Common myeloid progenitor, CD34-positive (primary cell): ENCODE measurements at places on chromosomes 6 and 20.

GRCh38 chr6:54719131-54719530 lies 127.4 kb upstream of the FAM83B start:
- DNase-seq, result no peak

DNA sequence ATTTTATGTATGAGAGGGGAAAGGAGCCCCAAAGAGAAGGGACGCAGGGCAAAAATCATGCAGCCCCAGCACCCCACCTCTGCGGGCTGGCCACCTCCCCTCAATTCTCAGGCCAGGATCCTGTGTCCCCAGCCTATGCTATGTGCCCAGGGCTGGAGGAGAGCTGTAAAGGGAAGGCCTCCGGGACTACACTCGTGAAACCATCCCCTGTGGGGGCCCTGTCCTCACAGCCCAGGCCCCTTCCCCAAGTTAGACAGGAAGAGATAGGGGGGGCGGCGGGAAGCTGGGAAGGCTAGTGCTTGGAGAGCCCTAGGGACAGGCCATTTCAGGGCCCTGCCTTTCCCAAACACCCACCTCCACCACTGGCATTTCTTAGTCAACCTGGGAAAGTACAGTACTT lies 1.4 kb upstream of the COL11A2 start:
- no peak for DNase-seq

DNA sequence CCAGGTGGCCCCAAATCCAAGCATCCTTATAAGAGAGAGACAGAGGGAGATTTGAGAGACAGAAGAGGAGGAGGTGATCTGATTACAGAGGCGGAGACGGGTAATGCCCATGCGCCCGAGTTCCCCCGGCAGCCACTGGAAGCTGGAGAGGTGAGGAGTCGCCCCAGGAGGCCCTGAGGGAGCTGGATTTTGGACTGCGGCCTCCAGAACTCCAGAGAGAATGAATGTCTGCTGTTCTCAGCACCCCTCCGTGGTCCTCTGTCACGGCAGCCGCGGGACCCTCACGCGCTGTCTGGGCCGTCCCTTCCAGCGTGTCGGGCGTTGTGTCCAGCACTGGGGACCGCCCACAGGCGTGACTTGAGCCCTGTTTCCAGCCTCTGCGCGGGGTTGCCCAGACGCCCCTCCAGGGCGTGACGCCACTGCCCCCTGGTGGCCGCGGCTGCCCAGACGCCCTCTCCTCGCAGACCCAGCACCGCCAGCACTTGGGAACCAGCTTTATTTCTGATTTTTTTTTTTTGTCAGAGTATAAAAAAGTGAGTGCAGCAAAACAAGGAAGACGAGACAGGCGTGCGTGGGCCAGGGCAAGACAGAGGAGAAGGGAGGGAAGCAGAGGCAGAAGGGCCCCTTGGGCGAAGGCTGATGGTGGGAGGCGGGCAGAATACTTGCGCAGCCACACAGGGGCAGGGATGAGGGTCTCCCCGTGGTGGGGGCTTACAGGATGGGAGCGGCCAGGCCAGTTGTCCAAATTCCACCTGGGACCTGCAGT lies 4.1 kb upstream of the ZNF512B start:
- DNase-seq, result peak; percentile 74

- DNase-seq, result peak; percentile 82
These were observed 33.7 kb downstream of the PTGIS start for GRCh38 chr20:49534255-49534712.

DNA sequence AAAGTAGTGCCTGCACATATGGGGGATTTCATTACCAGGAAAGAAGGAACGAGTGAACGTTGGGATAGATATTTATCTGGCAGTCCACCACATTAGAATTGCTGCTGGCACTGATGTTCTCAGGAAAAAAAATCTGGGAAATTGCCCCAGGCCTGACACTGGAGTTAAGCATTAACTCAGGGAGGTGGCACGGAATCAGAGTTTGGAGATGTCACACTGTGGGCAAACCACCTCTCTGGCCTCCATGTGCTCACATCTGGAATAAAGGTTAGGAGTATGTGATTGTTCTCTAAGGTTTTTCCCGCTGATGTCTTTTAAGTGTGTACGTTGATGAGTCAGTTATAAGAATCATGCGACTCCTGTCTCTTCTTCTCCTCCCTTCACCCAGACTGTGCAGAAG lies 7.9 kb downstream of the TGM3 start:
- no peak for DNase-seq

GRCh38 chr6:124738482-124738881 lies 223.8 kb upstream of the RNF217 start:
- DNase-seq, result no peak

DNA sequence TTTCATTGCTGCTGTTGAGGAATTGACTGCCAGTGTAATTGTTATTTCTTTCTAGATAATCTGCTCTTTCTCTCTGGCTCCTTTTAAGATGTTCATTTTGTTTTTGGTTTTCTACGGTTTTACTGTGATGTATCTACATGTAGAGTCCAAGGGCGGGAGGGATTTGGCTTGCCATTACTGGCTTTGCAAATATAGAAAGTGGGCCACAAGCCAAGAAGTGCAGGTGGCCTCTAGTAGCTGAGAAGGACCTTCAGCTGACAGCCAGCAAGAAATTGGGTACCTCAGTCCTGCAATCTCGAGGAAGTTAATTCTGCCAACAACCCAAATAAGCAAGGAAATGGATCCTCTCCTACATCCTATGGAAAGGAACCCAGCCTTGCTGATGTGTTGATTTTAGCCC lies 42.8 kb upstream of the GLP1R start:
- DNase-seq, result no peak

- DNase-seq, result no peak
These were observed 214.9 kb downstream of the LY86 start for GRCh38 chr6:6803180-6803977.

- no peak for DNase-seq
These were observed 118.6 kb downstream of the LAMP5 start for GRCh38 chr20:9632991-9633390.

- no peak for DNase-seq
These were observed 67.8 kb upstream of the HTR1E start for GRCh38 chr6:86869500-86869899.

DNA sequence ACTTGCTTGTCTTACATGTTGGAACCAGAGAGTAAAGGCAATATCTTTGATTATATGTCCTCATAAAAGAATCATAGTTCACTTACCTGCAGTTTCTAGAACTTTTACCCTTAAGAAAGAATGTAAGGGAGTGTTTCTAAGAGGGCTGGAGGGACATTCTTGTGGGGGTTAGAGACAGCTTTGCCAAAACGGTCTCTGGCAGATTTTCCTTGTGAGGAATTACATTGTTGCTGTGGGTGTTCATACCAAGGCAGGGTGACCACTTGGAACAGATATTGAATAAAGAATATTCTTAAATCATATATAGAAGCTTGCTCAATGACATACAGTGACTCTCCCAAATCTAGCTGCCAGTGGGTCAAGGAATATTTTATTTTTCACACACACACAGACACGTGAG lies 517.6 kb upstream of the SOX4 start:
- no peak for DNase-seq

- peak; percentile 35 for DNase-seq
These were observed 54.4 kb upstream of the SIRPG start for GRCh38 chr20:1711826-1712601.

DNA sequence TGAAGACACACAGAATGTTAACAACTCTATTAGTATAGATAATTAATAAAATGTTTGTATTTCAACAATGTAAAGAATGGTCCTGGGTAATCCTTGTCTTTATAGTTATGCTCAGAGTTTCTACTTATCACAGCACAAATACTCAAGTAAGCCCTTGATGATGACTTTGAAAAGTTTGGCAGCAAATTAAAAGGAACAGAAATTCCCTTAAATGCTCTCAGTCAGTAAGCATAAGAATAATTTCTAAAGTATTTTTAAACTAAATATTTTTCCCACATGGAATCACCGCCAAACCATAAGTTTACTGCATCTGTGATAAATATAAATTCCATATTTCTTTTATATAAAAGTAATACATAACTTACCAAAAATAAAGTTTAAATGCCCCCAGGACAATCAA lies 96.1 kb downstream of the COL12A1 start:
- DNase-seq, result no peak

- no peak for DNase-seq
These were observed 86.4 kb downstream of the TCP11 start for GRCh38 chr6:35054743-35055130.

DNA sequence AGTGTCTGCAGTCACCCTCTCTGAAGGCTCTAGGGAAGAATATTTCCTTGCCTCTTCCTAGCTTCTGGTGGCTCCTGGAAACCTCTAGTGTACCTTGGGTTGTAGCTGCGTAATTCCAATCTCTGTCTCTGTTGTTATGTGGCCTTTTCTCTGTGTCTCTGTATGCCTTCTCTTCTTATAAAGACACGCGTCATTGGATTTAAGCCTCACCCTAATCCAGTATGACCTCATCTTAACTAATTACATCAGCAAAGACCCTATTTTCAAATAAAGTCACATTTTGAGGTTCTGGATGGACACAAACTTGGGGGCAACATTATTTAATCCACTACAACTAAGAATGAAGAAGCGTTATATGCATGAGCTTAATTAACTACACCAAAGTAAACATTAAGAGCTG lies 111.4 kb upstream of the ZNF184 start:
- no peak for DNase-seq

DNA sequence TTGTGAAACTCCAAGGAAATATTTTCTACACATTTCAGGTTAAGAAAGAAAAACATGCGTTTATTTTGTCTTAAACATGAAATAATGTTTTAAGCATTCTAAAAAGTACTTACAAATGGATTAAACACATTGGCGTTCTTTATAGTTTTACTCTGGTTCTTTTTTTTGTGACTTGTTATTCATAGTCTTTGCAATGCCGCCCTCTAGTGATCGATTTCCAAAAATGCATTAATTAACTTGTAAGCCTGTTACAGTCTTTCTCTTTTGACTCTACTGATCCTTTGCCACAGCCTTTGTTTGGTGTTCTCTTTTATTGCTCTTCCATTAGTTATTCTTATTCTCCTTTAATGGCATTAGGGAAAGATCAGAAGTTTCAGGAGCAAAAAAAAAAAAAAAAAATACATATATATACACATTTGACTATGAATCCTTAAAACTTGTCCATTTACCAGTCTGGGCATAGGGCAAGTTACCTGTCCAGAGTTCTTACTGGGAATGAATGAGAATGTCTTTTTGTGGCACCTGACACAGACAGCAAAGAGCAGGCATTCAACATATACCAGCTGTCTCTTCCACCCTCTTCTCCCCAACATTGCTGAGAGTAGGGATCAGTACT lies 59.9 kb downstream of the MACROD2 start:
- peak; percentile 57 for DNase-seq

DNA sequence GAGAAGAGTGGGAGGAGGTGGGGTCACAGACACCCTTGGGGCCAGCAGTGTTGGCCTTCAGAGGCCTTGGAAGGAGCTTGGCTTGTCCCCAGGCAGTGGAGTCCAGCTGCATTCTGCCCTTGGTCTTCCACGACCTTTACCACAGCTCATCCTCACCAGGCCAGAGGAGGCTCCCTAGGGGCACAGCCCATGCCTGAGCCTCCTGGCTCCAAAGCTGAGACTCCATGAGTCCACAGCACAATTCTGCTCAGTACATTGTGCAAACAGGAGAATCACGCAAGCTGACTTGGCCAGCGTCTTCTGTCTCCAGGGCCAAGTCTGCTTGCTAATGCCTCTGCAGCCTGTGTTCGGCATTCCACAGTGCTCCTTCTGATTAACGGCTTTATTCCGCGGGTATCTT lies 337.2 kb downstream of the SMOC2 start:
- DNase-seq, result no peak

DNA sequence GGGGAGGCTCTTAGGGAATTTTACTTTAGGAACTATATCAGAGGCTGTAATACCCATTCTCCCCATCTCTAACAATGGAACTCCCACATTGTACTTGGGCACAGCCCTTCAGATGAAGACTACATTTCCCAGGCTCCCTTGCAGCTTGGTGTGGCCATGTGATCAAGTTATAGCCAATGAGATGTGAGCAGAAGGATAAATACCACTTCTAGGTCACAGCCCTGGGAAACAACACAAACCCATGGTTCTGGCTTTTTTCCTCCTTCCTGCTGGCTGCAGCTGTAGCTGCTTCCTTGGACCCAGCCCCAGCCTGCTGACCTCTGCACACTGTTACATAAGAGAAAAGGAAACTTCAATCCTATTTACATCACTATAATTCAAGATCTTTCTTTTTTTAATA lies 445.9 kb upstream of the JARID2 start:
- peak; percentile 80 for DNase-seq

GRCh38 chr20:9926476-9926875 lies 87.6 kb upstream of the PAK5 start:
- DNase-seq, result no peak

DNA sequence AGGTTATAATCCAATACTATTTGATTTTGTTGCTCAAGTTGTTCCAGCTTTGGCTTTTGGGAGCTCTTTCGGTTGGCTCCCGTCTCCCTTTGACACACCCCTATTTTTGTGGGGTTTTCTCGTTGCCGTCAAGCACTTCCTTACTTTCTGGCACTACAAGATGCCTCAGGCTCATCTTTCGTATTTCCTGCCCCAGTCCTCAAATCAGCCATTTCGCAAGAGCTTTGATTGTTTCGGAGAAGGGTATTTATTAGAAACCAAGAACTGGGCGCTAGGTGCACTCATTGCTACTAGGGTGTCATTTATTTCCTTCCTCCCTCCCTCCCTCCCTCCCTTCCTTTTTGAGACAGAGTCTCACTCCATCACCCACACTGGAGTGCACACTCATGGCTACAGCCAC lies 13.3 kb upstream of the SOX12 start:
- peak; percentile 7 for DNase-seq

- no peak for DNase-seq
These were observed 135.8 kb upstream of the PRSS16 start for GRCh38 chr6:27111743-27112142.

- DNase-seq, result peak; percentile 9
These were observed 39.1 kb upstream of the SIRPG start for GRCh38 chr20:1696521-1697209.

DNA sequence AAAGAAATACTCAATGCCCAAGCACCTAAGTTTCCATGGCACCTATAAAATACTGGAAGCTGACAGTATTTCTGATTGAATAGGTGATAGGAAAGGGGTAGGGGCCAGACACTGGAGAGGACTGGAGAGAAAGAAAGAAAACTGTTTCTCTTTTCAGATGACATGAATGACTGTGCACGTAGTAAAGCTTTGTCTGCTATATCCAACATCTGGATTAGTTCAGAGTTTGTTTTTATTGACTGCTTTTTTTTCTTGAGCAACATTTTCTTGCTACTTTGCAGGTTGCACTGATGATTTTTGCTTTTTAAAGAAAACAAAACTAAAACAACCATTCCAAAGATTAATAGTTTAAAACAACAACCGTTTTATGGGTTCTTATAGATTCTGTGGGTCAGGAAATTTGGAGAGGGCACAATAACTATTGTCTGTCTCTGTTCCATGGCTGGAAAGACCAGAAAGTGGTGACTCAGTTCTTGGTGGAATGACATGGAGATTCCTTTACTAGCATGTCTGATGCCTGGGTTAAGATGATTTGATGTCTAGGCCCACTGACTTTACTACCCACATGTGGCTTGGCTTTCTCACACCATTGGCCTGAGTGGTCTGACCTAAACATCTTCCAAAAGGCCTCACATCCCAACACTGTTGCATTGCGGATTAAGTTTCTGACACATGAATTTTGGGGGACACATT lies 12.2 kb upstream of the LRP11 start:
- no peak for DNase-seq

GRCh38 chr6:167153521-167153959 lies 4.2 kb downstream of the GPR31 start:
- DNase-seq, result peak; percentile 60

- no peak for DNase-seq
These were observed 145.6 kb upstream of the ID4 start for GRCh38 chr6:19691465-19692167.

GRCh38 chr20:62688855-62689460 lies 19.7 kb upstream of the NTSR1 start:
- DNase-seq, result no peak

- DNase-seq, result no peak
These were observed 41.1 kb upstream of the CAP2 start for GRCh38 chr6:17352302-17352701.
